Activated CD8-positive, alpha-beta memory T cell treated with anti-CD3 and anti-CD28 coated beads for 48 hours (primary cell): ENCODE measurements at places on chromosomes 5 and 9.

DNA sequence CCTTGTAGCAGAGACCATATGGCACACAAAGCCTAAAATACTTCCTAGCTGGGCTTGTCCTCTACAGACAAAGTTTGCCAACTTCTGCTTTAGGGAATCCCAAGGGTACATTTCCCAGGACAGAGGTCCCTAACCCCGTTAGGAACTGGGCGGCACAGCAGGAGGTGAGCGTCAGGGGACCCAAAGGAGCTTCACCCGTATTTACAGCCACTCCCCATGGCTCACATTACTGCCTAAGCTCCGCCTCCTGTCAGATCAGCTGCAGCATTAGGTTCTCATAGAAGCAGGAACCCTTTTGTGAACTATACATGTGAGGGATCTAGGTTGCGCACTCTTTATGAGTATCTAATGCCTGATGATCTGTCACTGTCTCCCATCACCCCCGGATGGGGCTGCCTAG lies 88.5 kb upstream of the TRPM3 start:
- DNase-seq: no peak

- DNase-seq: no peak
Observed at GRCh38 chr5:154753792-154754191, 1.4 kb upstream of the LARP1 start.

- DNase-seq: no peak
Observed at GRCh38 chr9:18796696-18797270, 236.2 kb downstream of the SAXO1 start.

DNA sequence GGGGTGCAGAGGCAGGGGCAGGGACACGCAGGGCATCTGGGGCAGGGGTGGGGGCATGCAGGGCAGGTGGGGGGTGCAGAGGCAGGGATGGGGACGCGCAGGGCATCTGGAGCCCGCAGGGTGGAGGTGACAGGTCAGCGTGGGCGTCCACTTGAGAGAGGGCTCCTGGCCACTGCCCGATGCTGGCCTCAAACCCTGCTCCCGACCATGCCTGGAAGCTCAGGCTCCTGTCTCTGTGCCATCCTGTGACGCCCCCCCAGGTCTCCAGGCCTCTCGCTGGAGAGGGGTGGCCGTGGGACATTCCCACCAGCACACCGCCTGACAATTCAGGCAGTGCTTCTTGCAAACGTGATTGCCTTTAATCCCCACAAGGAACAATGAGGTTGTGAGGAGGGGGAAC lies 33.0 kb downstream of the ZDHHC11B start:
- DNase-seq: no peak

DNA sequence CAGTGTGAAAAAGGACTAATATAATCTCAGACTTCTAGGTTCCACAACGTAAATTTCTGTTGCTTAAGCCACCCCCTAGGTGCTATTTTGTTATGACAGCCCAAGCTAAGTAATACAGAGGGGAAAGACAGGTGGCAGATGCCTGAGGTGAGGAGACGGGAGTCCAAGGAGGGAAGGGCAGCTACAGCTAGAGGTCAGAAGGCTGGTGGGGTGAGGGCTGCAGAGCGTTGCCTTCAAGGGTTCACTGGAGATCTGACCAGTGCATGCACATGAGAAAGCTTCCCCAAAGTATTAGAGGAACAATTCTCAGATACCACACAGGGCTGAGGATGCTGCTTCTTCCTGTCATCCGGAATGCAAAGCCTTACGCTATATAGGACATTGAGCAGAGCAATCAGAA lies 104.7 kb upstream of the IRX4 start:
- no peak for DNase-seq

DNA sequence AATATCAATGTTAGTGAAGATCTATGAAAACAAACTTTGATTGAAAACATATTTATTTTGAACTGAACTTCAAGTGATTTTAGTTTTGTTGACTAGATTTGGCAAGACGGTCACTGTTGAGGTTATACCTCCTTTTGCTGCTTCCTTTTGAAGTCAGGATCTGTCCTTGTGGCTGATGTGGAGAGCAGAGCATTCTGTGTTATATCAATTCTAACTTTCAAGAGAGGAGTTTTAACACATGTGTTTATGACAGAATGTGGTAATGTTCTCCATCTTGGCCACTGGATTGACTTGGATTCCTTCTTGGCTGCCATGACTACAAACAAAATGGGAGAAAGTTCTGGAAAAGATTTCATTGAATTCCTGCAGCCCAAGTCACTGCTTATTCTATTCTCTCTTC lies 104.0 kb upstream of the ACTBL2 start:
- DNase-seq: no peak

DNA sequence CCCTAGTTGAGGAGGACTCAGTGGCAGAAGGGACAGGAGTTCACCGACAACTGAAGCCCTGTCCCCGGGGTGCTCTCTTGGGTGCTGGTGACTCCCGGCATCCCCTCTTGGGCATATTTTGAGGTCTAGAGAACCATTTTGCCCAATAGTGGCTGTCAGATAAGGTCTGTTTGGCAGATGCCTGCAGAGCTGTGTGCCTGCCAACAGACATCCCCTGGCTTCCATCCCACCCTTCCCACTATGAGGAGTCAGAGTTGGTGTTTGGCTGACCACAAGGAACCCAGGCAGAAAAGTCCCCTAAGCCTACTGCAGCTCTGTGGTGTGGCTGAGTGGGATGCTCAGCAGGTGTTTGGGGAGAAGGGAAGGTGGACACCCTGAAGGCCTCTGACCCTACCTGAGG lies 207.0 kb downstream of the AUH start:
- no peak for DNase-seq

- no peak for DNase-seq
Observed at GRCh38 chr5:130335117-130335516, 430.9 kb downstream of the CHSY3 start.

- no peak for DNase-seq
Observed at GRCh38 chr5:38157024-38157423, 101.3 kb upstream of the EGFLAM start.

DNA sequence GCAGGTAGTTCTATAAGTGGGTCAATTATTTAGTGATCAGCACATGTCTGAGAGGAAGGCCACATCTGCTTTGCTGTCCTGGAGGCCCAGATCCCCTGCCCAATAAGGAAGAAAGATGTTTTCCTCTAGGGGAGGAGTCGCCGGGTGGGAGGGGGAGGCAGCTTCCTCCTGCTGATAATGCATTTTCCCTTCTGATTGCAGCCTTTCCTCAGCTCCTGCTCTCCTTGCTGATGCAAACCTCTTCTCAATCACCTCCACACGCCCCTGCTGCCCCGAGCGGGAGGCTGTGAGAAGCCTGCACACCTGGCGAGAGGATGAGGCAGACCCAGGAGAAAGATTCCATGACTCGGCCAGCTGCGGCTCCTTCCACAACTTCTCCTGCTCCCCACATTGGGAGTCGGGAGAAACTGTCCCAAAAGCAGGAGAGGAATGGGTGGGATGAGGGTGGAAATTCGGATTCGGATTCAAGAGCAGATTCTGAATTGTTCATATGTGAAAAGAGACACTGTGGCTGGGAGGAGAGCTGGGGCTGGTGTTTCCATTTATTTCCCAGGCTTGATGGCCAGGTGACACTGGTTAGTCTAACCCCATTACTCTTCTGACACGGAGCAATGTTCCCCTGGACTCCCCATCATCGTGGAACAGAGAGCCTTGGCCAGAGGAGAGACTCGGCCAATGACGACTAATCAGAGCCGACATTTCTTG lies 6.8 kb upstream of the NTNG2 start:
- no peak for DNase-seq

GRCh38 chr9:34628656-34629490 lies at the start of gene ARID3C:
TSS of gene ARID3C (minus strand) at chr9:34629066. CDS start at chr9:34628014, 1,052 bp downstream.
- no peak for DNase-seq

DNA sequence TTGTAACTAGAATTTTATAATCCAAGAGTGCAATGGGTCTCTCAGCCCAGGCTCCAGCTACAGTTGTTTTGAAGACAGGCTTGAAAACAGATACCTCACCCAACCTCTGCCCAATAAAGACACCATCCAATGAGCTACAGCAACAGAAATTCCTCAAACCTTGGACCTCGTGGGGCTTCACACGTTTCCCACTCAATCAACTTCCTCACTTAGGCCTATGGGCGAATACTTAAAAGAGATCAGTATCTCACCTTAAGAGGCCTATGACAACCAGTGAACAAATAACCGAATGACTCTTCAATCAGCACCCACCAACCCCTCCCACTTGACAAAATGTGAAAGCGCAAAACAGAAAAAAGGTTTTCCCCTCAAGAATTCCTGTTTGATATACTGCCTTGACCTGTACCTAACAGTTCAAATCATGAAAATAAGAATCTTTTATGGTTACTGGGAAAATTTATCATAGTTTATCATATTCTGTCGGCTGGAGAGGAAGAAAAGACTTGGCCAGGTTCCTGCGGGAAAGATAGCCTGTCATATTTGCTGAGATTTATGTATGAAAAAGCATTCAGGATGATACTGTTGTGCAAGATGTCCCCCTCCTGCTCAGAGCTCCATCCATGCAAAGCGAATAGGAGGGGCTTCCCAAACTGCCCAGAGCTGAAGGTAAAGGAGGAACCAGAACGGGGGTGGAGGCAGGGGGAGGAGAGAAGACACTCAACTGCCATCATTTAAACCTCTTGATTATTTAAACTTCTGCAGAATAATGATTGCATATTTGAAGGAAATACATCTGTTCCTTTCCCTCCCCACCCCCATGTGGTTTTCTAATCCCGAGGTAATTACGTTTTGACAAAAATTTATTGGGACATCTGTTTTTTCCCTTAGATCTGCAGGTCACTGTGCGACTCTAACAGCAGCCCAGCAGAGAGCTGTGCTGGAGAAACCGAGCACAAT lies 256.3 kb downstream of the NFIB start:
- no peak for DNase-seq

DNA sequence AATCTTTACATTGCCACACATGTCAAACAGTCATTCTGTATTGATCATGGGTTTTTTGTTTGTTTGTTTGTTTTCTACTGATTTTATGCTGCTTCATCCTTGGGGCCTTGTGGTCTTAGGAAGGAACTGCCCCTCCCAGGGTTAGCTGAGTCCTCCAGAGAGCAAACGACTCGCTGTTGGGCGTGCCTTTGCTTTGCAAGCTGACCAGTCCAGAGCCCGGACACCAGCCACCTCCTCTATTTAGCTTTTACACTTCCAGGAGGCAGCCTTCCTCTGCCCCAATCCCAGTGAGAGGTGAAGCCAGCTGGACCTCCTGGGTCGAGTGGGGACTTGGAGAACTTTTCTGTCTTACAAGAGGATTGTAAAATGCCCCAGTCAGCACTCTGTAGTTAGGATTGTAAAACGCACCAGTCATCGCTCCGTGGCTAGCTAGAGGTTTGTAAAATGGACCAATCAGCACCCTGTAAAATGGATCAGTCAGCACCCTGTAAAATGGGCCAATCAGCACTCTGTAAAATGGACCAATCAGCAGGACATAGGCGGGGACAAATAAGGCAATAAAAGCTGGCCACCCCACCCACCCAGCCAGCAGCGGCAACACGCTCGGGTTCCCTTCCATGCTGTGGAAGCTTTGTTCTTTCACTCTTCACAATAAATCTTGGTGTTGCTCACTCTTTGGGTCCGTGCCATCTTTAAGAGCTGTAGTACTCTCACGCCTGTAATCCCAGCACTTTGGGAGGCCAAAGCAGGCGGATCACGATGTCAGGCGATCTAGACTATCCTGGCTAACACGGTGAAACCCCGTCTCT lies 154.4 kb downstream of the ERCC6L2 start:
- DNase-seq: no peak

- no peak for DNase-seq
Observed at GRCh38 chr5:10115669-10116068, 134.0 kb downstream of the ATPSCKMT start.

DNA sequence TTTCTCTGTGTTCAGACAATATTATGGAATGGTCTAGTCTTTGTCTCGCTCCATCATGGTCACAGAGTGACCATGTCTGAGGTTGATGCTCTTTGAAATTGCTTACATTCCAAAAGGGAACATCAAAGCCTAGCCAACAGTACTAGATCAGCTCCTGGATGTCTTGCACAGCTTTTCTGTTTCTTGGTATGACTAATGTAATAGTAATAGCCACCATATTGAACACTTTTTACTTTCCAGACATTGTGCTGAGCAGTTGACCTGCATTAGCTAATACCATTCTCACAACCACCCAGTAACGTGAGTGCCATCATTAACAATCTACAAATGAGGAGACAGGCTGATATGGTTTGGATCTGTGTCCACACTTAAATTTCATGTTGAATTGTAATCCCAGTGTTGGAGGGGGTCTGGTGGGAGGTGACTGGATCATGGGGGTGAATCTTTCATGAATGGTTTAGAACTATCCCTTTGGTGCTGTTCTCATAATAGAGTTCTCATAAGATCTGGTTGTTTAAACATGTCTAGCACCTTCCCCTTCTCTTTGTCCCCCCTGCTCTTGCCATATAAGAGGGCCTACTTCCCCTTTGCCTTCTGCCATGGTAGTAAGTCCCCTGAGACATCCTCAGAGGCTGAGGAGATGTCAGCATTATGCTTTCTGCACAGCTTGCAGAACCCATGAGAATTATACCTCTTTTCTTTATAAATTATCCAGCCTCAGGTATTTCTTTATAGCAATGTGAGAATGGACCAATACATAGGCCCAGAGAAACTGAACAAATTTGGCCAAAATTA lies 577.5 kb upstream of the CLINT1 start:
- no peak for DNase-seq

GRCh38 chr5:82595113-82595512 lies 317.0 kb upstream of the RPS23 start:
- no peak for DNase-seq

DNA sequence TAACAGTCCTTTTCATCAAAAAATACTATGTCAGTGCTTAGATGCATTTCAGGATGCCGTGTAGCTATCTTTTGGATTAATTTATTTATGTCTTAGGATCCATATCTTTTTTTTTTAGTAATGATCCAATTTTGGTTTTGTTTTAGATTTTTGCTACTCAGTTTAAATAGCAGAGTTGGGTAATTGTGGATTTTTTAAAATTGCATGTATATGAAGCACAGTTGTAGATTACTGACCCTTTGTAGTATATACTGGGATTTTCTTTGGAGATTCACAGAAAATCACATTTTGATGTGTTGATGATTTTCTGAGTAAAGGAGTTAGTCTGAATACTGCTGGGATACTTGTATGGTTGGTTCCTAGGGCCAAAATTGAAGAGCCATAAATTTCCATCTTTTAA lies 111.8 kb downstream of the NIPBL start:
- no peak for DNase-seq

DNA sequence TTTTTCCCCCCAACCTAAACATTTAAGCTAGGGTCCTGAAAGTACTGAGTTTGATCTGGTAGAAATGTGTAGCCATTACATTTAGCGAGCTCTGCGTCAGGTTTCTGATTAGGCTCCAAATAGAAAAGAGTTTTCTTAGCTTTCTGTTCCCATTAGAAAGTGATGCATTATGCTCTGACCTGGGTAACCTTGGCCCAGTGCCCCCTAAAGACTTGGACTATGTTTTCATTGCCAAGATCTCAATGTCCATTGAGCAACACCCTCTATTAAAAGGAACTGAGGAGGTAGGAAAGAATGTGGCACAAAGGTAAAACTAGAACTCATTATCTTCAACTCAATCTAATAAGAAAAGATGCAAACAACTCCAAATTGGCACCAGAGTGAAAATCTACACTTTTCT lies 358.9 kb upstream of the PCSK5 start:
- DNase-seq: no peak
